Stimulated activated CD4-positive, alpha-beta T cell treated with anti-CD3 and anti-CD28 coated beads, Interleukin-15, amount 100 ng/mL, for 1 hour (primary cell): ENCODE measurements at places on chromosomes 5 and 9.

DNA sequence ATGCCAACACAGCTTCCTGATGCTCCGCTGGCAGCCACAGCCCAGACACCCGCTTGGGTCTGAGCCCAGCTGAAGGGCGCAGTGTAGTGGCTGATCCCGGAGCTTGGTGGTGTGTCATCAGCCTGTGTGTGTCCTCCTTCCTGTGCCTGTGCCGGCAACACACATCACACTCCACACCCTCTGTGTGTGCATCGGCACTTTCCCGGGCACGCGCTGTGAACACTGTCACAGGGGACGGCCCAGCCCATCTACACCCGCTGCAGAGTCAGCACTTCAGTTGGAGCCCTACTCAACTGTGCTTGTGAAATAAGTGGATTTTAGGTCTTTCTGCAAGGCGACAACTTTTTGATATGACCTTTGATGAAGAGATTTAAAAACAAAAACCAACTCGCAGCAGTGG lies 189.4 kb downstream of the IRX2 start:
- no peak for DNase-seq

- DNase-seq = no peak
Measured at GRCh38 chr5:112532654-112533360, 113.7 kb upstream of the EPB41L4A start.

GRCh38 chr9:14958989-14959388 lies 48.8 kb upstream of the FREM1 start:
- no peak for DNase-seq

DNA sequence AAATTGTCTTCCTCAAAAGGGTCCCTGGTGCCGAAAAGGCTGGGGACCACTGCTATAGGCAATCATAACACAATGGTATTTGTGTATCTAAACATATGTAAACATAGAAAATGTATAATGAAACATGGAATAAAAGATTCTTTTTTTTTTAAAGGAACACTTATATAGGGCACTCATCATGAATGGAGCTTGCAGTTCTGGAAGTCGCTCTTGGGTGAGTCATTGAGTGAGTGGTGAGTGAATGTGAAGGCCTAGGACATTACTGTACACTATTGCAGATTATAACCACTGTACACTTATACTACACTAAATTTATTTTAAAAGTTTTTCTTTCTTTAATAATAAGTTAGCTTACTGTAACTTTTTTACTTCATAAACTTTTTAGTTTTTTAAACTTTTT lies 176.4 kb downstream of the ARRDC3 start:
- DNase-seq = no peak

GRCh38 chr5:123367739-123368138 lies 55.5 kb downstream of the CEP120 start:
- DNase-seq = no peak

DNA sequence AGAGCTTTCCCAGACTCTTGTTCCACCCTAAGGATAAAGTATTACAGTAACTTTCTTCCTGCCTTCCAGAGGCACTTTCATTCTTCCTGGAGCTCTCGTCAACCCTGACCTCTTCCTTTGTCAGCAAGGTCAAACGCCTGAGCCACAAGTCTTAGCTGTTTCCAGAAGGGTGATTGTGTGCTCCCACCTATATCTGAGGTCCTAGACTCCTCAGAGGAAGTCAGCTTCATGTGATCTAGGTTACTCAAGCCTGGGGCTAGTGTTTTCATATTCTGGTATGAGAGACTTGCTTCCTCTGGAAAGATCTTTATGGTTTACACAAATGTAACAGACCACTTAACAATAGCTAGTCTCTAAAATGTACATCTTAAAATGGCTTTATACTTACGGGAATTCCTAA lies 5.4 kb upstream of the FAM120A start:
- no peak for DNase-seq

DNA sequence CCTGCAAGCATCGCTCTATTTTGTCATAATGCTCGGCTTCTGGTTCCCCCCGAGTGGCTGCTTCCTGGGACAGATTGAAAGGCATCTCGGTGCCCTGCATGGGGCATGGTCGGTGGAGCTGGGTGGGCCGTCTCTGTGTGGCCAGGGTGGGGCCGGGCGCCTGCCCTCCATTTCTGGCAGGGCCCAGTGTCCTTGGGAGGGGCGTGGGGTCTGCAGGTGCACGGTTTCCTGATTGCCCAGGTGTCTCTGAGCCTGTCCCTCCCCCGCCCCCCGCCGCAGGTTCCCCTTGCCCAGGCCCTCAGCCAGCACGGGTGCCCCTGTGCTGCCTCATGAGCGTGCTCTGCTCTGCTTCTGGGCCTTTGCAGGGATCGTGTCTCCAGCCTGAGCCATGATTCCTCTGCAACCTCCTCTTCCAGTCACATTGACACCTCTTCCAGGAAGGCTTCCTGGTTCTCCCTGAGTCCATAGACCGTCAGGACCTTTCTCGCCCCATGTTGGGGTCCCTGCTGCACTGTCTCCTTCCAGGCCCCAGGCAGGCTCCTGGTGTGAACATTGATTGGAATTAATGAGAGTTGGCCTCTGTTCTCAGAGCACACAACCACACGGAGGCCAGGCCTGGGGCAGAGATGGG lies 90.2 kb downstream of the RXRA start:
- DNase-seq = no peak

- no peak for DNase-seq
Measured at GRCh38 chr5:149135536-149136201, 5.6 kb upstream of the ABLIM3 start.

DNA sequence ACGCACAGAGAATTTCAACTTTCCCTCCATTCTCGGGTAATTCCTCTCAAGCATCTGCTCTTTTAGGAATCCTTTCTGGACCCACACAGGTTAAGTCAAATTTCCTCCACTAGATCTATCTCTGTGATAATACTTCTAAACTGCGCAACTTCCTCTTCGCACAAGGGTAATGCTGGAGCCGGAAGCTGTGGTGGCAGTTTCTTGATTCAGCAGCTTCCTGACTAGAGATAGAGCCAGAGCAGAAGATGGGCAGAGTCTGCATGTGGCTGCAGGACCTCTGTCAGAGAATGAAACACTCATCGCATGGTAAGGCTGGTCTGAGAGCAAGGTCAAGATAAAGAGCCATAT lies 11.1 kb upstream of the CDC42SE2 start:
- DNase-seq = peak; percentile 57

DNA sequence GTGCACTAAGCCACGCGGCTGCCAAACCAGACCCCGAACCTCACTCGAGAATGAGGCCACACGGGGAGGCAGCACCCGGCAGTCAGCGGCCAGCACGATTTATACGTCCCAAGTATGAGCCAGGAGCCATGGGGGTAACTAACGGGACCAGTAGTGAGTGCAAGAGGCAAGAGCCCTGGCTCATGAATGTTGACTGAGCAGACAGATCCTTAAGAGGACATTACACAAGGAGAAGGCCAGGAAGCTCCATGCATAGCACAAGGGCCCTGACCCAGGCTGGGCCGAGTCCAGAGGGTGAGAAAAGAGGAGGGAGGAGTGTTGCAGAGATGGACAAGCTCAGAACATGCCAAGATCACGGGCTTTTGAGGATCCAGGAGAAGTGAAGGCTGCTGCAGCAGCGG lies 58.6 kb upstream of the PHYKPL start:
- no peak for DNase-seq

DNA sequence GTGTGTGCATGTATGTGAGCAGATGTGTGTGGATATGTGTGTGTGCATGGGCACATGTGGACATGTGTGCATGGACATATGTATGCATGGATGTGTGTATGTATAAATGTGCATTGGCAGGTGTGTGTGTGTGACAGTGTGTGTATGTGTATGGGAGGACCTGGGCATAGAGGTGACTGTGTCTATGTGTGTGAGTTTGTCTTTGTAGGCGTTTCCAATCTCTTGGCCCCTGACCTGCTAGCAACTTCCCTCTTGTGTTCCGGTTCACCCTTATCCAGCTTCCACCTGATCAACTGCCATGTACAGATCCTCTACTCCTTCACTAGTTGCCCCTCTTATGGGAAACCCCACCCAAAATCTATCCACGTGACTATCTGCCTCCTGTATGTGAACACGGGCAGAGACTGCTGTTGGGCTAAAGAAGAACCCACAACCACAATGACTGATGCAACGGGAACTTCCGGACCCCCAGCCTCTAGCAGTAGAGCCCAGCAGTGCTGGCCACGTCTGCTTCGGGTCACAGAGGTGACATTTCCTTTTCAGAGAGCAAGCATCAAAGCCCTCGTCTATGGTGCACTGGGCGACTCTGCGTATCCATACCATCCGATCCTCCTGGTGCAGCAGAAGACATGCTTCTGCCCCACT lies 24.9 kb upstream of the GADD45G start:
- DNase-seq = no peak
